ENCODE measurements at places on chromosomes 3 and 15.
A peak's percentile ranks its signal among the peaks of the same experiment; 100 is the strongest.

DNA sequence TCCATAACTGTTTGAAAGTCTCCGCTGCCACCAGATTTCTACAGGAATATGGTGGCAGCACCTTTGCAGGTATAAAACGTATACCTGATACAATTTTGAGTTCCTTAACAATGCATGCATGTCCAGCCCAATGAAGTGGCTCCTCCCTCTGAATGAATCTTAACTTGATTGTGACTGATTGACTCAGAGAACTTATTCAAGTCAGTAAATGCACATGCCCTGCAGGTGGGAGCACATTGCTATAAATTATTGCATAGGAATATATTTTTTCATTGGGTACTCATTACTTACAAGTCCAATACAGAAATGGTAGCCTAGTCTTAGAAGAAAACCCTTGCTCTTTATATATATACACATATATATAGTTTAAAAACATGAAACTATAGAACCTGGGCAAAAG lies 259.3 kb downstream of the BBX start:
- no peak for DNase-seq

GRCh38 chr15:68333775-68334470 lies 56.4 kb downstream of the FEM1B start:
- no peak for DNase-seq

GRCh38 chr3:53163444-53164387 lies 2.7 kb downstream of the PRKCD start:
- no peak for DNase-seq

DNA sequence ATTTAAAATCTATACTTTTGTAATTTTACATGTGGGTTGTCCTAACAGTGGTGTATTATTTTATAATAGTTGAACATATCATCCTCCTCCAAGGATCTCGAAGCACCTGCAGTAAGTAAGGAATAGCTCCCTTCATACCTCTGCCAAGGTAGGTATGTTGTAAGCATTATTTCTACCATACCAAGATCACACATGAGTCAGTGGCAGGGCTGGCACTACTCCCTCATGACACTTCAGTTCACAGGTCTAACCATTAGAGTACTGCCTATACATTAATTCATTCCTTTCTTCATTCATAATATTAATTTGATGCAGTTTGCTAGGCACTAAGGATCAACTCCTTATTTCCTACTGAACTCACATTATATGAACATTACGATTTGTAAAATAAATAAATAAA lies 11.9 kb upstream of the LEKR1 start:
- DNase-seq: no peak

DNA sequence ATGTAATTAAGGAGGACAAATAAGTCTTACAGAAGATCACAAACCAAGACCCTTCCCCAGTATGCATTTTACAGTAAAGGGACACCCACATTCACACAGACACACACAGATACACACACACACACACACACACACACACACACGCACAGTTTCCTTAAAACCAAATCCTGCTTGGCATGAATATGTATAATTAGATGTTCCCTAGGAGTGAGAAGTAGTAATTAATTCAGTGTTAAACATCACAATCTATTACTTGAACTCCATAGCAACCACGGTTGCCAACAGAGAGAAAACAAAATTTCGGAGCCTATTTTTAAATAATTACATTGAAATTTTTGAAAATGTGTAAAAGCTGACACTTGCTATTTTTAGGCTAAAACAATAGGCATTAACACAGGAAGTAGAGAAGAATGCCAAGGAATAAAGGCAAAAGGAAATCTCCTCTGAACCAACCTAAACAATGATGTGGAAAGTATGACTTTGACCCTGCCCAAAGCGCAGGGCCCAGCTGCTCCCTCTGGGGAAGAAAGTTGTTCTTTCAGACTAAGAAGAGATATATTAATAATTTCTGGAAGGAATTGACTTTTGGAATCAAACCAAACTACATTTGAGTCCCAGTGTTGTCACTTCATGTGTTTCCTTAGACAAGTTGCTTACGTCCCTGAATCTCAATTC lies 215.3 kb downstream of the CPNE4 start:
- no peak for DNase-seq

DNA sequence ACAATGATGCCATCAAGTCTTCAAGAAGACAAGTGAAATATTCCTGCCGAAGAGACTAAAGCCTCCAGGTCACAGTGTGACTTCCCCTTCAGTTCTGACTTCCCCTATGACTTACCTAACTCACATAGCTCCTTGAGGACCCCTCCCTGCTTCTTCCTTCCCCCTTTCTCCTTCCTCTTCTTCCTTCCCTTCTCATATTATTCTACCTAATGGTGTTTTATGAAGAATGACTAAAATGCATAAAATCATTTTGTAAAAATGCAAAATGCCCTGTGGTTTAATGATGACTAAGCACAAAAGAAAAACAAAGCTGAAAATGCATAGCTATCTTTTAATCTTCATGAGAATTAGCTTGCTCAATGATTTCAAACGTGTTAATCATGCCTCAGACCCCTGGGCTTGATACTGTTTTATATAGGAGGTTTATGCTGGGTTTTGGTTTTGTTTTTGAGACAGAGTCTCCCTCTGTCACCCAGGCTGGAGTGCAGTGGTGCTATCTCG lies 26.1 kb upstream of the TM4SF4 start:
- no peak for DNase-seq

- no peak for DNase-seq
Measured at GRCh38 chr15:91196768-91197167, 96.7 kb downstream of the SV2B start.

DNA sequence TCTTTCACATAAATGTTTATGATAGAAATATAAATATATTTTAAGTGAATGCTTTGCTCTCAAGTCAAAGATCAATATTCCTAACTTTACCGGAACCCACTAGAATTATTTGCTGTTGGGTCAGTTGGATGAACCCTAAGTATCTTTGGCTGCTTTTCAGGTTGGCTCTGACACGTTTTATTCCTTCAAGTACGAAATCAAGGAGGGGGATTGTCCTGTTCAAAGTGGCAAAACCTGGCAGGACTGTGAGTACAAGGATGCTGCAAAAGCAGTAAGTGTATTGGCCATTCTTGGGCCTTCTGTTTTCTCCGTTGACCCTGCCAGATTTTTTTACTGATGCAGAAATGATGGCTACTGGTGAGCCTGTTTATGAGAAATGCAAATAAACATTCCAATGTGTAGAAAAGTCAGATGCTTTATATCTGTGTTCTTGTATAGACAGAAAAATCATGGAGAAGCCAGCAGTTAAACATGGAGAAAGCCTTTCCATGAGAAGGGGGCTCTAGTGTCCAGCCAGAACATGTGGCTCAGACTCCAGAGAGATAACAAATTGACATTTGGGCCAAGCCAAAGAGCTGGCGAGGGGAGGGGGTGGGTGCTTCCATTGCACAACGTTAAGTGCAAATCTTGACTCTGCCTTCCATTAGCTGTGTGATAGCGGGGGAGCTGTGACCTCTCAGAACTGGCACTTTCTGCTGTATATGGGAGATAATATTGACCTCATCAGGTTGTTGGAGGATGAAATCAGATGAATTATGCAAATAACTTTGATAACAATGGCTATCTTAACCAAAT lies 3.0 kb downstream of the KNG1 start:
- DNase-seq: peak; percentile 45

DNA sequence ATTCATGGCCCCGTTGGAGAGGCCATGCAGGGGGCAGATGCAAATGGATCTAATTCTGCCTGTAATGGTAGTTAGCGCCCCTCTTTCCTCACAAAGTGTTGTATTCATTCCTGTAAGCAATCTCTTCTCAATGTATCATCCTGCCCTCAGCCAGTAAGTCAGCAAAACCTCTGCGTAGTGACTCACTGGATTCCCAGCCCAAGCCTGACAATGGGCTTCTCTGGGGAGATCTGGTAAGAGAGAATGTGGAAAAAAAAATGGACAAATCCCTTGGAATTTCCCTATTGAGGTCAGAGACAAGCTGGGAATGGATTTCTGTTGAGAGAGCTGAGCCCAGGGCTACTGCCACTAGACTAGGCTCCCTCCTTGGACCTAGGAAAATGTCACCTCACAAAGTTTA lies 25.4 kb downstream of the ADPGK start:
- no peak for DNase-seq

DNA sequence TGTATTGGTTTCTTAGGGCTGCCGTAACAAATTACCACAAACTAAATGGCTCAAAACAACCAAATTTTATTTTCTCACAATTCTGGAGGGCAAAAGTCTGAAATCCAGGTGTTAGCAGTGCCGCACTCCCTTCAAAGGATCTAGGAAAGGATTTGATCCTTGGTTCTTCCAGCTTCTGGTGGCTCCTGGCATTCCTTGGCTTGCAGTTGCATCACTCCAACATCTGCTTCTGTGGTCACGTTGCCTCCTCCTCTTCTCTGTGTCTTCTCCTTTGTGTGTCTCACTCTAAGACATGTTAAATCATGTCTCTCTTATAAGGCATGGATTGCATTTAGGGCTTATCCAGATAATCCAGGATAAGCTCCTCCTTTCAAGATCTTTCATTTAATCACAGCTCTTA lies 262.2 kb downstream of the MEX3B start:
- DNase-seq: no peak

- DNase-seq: no peak
Measured at GRCh38 chr3:115825046-115825445, 201.7 kb downstream of the GAP43 start.

Data from liver (tissue), 10 donors.